ENCODE measurements at places on chromosomes 5 and 9.

GRCh38 chr9:117224695-117225094 lies 190.2 kb downstream of the ASTN2 start:
- H3K27me3 ChIP-seq: no peaks in the 10 kb centered on the region
- peaks cover 17% of the 10 kb centered on the region for H3K4me1 ChIP-seq
- no peaks in the 10 kb centered on the region for H3K36me3 ChIP-seq
- peak; percentile 94 for DNase-seq

DNA sequence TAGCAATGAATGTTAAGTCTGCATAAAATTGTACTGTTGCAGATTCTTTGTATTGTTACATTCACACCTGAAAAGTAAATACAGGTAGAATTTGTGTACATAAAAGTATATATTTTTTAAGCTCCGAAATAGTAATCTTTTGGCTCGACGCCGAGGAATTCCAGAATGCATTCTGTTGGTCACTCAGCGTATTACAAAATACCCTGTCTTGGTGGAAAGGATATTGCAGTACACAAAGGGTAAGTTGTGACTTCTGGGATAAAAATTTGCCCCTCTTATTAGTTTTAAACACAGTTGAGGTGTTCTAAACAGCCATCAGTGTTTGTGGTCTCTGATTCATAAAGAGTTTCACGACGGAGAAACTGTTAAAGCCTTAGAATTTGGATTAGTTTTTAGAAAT lies 257.6 kb downstream of the ARHGEF28 start:
- H3K27ac ChIP-seq: no peak overlapping the region
- no peak overlapping the region for H3K4me3 ChIP-seq
- H3K36me3 ChIP-seq: no peaks in the 10 kb centered on the region
- no peak for DNase-seq
- H3K4me1 ChIP-seq: no peaks in the 10 kb centered on the region

- no peaks in the 10 kb centered on the region for H3K27me3 ChIP-seq
- no peaks in the 10 kb centered on the region for H3K36me3 ChIP-seq
Observed at GRCh38 chr5:10194083-10194482, 55.6 kb downstream of the ATPSCKMT start.

DNA sequence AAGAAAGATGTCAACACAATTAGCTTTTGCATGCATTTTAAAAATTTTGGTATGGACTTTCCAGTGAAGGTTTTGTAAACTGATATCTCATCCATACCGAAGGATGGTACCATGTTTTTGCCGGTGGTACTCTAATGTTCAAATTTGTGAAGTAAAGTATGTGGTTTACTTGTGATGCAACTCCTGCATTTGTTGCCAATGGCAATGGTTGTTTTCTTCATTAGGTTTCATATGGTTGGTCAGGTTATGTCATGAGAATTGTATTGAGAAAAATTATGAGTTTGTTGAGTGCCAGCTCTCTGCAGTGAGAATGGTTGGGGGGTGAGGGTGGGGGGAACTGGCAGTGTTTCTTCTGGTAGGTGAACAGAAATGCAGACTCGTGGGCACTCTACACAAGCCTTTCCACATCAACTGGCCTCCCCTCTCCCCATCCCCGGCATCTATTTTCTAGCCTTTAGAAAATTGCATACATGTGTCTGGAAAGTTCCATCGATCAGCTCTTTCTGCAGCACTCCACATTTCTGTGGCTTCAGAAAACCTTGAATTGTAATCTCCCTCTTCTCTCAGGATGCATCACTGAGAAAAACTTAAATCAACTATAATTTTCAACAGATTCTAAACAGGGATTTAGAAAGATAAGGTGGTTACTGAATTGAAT lies 107.7 kb downstream of the PDE4D start:
- no peak overlapping the region for H3K4me3 ChIP-seq
- no peak overlapping the region for H3K27ac ChIP-seq
- no peak for DNase-seq
- no peaks in the 10 kb centered on the region for H3K4me1 ChIP-seq

- no peaks in the 10 kb centered on the region for H3K4me1 ChIP-seq
- H3K27ac ChIP-seq: no peak overlapping the region
- no peak overlapping the region for H3K4me3 ChIP-seq
- DNase-seq: no peak
- no peaks in the 10 kb centered on the region for H3K27me3 ChIP-seq
- peaks cover 4% of the 10 kb centered on the region for H3K36me3 ChIP-seq
Observed at GRCh38 chr9:71858812-71859211, 52.2 kb downstream of the ABHD17B start.

- H3K4me3 ChIP-seq: no peak overlapping the region
- no peaks in the 10 kb centered on the region for H3K27me3 ChIP-seq
- no peaks in the 10 kb centered on the region for H3K36me3 ChIP-seq
- H3K27ac ChIP-seq: no peak overlapping the region
- peaks cover 18% of the 10 kb centered on the region for H3K4me1 ChIP-seq
Observed at GRCh38 chr5:74367934-74368333, 272.6 kb downstream of the ENC1 start.

Measured in SJCRH30 (cell line).